ENCODE measurements at places on chromosomes 6 and 20.

GRCh38 chr6:46505693-46506512, 14.7 kb upstream of the RCAN2 start:
- no peak for DNase-seq

DNA sequence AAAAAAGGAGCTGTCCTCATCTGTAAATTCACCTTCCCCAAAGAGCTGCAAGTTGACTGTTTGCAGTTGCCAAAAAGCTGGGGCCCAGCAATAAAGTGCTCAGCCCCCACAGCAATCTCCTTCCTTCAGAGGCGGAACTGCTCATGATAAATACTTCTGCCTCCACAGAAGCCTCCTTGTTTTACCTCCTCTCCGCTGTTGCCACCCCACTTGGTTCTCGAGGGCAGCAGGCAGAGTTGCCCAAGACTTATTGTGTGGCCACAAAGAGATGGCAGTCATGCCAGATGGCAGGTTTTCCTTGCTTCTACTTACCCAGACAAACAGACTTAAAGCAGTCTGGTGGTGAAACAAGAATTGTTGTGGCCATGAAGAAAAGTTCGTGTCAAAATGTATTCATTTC, 66.3 kb downstream of the SLX4IP start:
- DNase-seq: no peak

GRCh38 chr6:153101461-153101860, 29.6 kb downstream of the RGS17 start:
- no peak for DNase-seq

DNA sequence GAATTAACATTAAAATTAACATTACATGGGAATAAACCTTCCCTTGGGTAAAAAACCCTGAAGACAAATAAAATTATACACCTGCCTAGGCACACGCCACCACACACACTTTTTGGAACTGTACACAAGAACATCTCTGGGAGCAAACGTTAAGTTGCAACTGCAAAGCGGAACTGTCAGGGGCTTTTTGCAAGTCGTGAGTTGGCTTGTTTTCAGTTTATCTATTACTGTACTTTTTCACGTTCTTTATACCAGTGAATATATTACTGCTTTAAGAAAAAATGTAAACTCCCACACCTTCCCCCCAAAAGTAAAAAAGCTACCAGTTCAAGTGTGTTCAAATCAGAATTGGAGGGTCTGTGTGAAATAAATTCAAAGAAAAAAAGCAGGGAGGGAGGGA, 65.5 kb upstream of the NFATC2 start:
- no peak for DNase-seq

DNA sequence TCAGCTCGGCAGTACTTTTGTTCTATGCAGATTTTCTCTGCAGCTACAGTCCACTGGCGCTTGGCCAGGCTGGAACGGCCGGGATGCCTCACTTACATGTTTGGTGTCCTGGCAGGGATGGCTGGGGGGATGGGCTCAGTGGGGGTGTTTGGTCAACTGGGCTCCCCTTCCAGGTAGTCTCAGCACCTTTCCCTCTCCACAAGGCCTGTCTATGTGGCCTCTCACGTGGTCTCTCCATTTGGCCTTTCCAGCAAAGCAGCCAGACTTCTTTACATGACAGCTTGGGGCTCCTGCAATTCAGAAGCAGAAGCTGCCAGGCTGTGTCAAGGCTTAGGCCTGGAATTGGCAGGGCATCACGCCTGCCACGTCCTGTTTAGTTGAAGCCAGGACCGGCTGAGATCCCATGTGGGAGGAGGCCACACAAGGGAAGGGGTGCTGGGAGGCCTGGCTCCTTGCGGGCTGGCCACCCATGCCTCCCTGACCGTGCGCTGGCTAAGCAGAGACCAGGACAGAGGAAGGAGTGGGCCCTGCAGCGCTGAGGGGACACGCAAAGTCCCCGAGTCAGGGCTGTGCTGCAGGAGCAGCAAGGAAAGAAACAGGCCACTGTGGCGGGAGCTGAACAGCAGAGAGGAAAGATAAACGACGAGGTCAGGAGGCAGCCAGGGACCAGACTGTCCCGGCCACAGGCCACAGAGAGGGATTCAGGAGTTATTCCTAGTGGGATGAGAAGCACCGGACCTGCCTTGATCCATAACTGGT, 38.9 kb downstream of the MGME1 start:
- no peak for DNase-seq
